ENCODE measurements at places on chromosomes 6 and 20.
A peak's percentile ranks its signal among the peaks of the same experiment; 100 is the strongest.

DNA sequence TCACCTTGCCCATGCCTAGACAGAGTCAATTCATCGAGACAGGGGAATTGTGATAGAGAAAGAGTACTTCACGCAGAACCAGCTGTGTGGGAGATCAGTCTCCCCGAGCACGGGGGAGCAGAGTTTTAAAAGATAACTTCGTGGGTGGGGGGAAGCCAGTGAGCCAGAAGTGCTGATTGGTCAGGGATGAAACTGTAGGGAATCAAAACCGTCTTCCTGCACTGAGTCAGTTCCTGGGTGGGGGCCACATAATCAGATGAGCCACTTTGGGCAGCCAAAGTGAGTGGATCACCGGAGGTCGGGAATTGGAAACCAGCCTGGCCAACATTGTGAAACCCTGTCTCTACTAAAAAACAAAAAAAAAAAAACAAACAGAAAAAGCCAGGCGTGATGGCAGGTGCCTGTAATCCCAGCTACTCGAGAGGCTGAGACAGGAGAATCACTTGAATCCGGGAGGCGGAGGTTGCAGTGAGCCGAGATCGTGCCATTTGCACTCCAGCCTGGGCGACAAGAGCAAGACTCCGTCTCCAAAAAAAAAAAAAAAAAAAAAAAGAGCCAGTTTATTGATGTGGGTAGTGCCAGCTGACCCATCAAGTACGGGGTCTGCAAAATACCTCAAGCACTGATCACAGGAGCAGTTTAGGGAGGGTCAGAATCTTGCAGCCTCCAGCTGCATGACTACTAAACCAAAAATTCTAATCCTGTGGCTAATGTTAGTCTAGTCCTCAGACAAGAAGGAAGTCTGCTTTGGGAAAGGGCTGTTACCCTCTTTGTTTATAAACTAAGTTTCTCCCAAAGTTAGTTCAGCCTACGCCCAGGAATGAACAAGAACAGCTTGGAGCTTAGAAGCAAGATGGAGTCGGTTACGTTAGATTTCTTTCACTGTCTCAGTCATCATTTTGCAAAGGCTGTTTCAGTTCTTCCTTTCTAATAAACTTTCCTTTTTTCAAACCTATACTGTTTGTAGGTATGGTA is 3.9 kb upstream of the TRIM39 start:
- peak; percentile 42 for DNase-seq

GRCh38 chr6:56073761-56074160 is 173.6 kb downstream of the COL21A1 start:
- DNase-seq = no peak

GRCh38 chr6:140956571-140957369 is 1176.0 kb upstream of the GJE1 start:
- no peak for DNase-seq

GRCh38 chr6:44219053-44219814 is 2.5 kb downstream of the MYMX start:
- peak; percentile 54 for DNase-seq

GRCh38 chr20:64039293-64040160 is 3.5 kb downstream of the C20orf204 start:
- DNase-seq = no peak

- no peak for DNase-seq
Observed at GRCh38 chr6:38739532-38739931, 24.4 kb downstream of the DNAH8 start.

DNA sequence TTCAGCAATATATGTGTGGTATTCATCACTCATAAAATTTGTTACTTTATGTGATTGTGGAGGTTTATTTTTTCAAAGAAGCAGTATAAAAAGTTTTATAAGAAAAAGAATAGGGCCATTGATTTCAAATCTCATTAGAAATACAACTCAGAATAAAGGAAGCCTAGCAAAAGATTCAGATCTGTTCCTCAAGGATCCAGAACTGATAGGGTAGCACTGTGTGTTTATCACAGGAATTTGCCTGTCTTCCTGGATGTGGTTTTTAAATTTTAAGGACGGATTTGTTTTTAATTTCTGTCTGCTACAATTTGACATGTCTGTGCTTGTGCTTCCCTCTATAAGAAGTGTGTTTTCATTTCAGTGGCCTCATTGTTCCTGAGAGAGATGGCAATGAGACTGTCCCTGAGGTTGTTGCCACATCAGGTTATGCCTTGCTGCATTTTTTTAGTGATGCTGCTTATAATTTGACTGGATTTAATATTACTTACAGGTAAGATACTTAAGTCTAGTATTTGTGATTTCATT is 74.6 kb downstream of the ATRN start:
- no peak for DNase-seq

DNA sequence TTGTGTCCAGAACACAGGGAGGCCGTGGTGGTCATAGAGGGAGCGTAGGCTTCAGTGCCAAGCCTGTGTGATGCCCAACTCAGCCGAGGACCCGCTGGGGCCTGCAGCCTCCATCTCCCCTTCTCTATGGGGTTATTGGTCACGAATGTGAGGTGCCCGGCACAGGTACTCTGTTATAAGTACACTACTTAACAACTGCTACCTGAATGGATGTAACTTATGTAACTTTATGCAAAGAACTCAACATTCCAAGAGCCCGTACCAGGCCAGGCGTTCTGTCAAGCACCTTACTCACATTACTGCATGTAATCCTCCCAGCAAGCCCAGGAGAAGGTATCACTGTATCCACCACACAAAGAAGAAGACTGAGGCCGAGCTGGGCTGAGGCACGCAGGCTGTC is 24.5 kb upstream of the TBXT start:
- DNase-seq = no peak

- DNase-seq = no peak
Observed at GRCh38 chr6:17842934-17843821, 136.5 kb upstream of the NUP153 start.

GRCh38 chr6:99867026-99867425 is 127.0 kb downstream of the MCHR2 start:
- no peak for DNase-seq

GRCh38 chr6:94956910-94957309 is 620.4 kb upstream of the MANEA start:
- DNase-seq = peak; percentile 17

DNA sequence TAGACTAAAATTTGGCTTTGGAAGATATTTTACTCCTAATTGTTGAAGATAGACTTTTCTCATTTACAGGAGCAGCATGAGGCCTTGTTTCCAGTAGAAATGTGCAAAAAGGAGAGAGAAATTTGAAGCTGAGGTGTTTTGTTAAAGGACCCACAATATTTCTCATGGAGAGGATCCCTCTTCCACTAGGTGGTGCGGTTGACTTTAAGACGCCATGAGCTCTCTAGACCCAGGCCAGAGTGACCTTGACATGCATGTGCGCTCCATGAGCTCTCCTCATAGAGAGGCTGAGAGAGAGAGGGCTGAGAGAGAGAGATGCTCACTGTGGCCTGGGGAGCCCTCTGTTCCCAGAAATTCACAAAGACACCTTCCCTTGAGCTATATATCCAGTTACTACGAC is 861.2 kb upstream of the EYS start:
- DNase-seq = no peak

DNA sequence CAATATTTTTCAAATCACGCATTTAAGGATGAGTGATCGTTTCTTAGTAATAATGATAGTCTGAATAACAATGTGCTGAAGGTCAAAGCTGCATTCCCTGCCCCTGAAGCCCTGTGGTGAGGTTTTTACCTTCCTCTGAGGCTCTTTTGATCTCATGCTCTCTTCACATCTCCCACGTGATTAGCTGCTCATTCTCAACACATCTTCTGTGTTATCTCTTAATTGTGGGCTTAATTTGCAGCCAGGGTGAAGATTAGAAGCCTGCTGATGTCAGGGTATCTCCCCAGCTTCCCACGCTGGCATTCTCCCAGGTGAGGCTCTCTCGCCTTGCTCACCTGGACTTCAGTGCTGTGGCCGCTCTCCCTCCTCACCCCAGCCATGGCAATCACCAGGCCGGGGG is 109.7 kb upstream of the FOXQ1 start:
- DNase-seq = peak; percentile 26

- DNase-seq = no peak
Observed at GRCh38 chr6:51585264-51585663, 502.1 kb downstream of the PKHD1 start.

GRCh38 chr6:40713002-40713719 is 126.0 kb upstream of the LRFN2 start:
- no peak for DNase-seq

DNA sequence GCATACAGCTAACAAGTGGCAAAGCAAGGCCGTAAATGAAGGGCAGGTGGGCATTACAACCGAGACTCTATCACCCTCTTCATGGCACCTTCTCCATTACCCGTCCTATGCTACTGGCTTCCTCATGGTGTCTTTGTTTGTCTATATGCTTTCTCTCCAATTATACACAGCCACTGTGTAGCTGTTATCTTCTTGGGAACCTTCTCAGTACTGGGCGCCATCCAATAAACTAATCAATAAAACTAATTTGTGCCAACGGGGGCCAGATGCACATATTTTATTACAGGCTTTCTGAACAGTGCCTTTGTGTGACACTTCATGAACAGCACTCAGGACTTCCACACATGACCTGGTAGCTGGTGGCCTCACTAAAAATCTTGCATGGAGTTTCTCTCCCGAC is 149.8 kb upstream of the PCSK2 start:
- DNase-seq = no peak

DNA sequence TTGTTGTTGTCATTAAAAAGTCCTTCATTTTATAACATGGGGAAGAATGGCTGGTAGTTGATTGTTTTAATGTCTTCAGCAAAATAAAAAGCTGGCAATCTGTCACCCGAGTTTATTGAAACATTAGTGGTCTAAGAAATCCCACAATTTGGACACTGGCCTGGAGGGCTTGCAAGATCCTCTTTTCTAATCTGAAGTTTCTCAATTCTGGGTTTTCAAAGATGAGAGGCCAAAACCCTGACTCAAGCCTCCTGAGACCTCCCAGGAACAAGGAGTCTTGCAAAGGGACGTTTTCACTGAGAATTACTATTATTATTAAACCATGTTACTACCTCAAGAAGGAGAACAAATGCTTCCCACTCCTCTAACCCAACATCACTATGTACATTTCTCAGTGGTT is 19.5 kb downstream of the MAP1LC3A start:
- DNase-seq = no peak

- DNase-seq = no peak
Observed at GRCh38 chr6:90720404-90720803, 133.5 kb upstream of the MAP3K7 start.

GRCh38 chr6:160267102-160267501 is 8.5 kb upstream of the SLC22A2 start:
- no peak for DNase-seq

DNA sequence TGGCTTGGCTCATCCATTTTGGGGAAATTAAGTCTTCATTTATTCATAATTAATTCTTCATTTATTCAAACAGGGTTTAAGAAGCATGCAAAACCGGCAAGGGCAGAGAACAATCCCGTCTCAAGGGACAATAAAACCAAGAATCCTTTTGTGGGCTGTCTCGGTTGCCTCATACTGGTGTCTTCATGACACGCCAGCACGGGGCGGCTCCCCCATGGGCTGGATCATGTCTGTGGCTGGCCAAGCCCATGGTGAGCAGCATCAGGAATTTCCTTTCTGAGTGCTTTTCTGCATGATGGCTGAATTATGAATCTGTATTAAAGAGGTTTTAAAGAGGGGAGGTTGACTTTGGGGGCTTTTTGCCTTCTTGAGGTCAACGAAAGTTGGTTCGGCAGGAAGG is 38.3 kb upstream of the DUSP22 start:
- no peak for DNase-seq

GRCh38 chr6:144304223-144304848 is 19.2 kb downstream of the UTRN start:
- no peak for DNase-seq

DNA sequence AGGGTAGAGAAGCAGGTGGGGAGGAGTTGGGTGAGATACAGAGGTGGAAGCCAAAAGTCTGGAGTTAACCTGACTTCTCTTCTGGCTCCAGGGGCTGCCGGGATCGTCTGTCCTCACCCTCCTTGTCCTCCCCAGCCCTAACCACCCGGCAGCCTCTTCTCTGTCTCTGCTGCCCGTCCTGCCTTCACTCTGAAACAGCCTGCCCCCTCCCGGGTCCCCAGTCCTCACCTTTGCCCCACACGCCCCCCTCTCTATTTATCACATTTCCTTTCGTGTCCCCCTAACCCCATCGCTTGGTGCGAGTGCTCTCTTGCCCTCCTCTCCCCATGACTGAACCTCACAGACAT is 5.7 kb downstream of the RING1 start:
- DNase-seq = no peak

DNA sequence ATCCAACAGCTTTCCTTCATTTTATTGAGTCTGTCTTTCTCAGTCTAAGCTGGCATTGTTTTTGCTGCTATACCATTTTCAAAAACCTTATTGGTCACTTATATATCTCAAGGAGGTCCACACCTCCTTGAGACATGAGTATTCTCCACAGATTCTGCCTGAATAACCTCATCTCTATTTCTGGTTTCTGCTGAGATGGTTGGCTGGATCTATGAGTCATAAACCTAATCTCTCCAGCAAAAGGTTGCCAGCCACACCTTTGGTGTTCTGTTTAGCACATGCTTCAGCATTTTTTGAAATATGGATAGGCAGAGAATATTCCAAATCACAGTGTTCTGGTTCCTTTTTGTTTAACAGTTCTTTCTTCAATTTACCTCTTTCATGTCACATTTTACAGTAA is 40.8 kb upstream of the TMEM244 start:
- no peak for DNase-seq

DNA sequence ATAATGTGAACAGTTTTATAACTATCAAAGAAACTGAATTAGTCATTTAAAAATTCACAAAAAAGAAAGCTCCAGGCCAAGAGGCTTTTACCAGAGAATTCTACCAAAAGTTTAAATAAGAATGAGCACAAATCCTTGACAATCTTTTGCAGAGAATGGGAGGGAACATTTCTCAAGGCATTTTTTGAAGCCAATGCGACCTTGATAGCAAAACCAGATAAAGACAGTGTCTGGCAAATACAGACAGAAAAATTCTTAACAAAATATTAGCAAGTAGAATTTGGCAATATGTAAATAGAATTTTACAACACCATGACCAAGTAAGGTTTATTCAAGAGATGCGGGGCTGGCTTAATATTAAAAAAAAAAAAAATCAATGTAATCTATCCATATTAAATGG is 41.7 kb downstream of the RNF24 start:
- no peak for DNase-seq

DNA sequence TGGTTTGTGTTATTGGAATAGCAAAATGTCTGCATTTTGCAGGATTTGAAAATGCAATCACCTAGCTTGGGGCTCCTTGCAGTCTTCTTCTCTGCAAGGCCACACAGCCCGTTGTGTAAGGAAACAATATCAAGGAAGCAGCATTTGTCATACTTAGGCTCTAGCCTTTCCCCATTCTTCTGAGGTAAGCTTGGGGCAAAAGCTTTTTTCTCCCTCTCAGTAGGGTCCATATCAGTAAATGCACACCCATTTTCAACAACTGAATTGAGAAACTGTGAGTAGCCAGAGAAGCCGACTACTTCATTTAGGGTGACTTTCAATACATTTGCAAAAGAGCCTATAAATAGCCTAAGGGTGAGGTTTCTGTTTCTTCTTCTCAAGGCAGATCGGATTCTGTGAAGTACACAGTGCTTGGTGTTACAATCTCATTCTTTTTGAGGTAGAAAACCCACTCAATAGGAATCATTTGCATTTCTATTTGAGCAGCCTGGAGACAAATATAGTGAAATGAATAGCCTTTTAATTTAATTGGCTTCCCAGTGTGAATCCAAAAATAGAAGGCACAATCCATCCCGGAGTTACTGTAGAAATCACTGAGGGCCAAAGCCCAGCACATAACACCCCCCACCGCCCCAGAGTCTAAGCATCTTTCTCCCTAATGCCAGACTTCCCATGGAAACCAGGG is 61.8 kb downstream of the BTBD3 start:
- no peak for DNase-seq

GRCh38 chr20:15107931-15108330 is 770.5 kb upstream of the FLRT3 start:
- DNase-seq = no peak
